Stimulated activated effector memory CD8-positive, alpha-beta T cell treated with anti-CD3 and anti-CD28 coated beads, Interleukin-12 subunit alpha, Interleukin-12 subunit beta, amount 100 ng/mL, for 72 hours (primary cell): ENCODE measurements at places on chromosomes 6 and 20.
A peak's percentile ranks its signal among the peaks of the same experiment; 100 is the strongest.

- no peak for DNase-seq
Measured at GRCh38 chr6:9520417-9521151, 894.3 kb downstream of the TFAP2A start.

GRCh38 chr6:46949632-46950280 lies 28.0 kb upstream of the ADGRF5 start:
- DNase-seq, result no peak

DNA sequence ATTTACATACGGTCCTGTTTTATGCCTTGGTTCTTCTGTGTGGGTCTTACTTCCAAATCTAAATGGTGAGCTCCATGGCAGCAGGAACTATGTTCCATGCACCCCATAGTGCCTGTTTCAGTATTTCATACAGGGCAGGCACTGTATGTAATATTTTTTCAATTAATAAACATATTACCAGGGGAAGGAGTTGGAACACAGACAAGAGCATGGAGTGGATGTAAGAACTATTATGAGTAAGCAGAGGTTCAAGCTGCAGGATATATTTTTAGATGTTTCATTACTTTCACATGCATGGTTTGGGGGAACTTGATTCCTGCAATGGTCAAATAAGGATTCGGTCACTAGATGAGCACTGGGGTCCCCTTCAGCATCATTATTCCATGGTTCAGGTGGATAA lies 108.3 kb downstream of the KIF13A start:
- DNase-seq, result no peak

DNA sequence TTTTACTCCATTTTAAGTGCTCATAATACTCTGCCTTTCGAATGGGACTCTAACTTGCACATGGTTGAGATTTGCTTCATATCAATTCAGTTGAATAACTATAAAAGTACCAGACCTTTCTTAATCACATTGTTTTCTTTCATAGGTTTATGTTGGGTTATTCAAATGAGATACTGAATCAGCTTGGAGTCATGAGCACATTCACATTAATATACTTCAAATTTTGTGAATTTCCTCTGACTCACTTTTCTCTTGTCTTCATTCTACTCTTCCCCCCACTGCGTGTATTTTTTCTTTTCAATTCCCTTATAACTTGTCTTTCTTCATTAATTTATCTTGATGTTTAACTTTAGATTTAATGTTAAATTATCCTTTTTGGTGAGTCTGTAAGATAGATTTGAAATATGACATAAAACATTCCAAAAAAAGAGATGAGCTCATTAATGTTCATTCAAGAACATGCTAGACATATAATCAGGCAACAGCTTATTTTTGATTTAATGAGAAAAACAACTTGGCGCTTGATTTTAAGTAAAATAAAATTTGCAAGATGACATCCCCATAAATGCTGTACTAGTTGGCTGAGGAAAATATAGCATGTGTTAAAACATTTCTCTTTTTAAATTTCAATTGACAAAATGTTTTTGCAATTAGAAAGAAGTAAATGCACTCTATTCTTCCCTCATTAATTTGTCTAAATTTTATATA lies 736.0 kb downstream of the CD109 start:
- DNase-seq, result no peak

GRCh38 chr6:148240861-148241477 lies 101.7 kb upstream of the SASH1 start:
- no peak for DNase-seq

DNA sequence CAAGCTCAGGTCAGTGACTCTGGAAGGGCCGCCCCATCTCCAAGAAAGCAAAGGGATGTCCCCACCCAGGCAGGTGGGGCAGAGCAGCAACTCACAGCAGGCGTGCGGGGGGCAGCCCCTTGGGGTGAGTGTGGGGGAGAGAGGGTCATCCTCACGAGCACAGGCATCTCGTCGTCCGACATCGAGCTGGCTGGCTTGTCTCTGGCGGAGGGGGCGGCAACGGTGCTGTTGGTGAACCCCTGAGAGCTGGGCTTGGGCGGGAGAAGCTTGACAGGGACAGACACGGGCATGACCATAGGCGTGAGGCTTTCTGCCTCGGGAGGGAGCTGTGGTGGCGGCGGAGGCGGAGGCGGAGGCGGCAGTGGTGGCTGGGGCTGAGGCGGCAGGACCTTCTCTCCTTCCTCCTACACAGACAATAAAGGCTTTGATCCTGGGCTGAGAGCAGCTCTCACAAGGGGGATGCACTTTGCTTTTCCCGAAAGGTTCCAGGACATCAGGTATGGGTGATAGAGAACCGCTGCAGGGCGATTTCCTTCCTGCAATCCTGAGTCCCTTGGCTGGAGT lies 45.6 kb upstream of the MRPS10 start:
- no peak for DNase-seq

DNA sequence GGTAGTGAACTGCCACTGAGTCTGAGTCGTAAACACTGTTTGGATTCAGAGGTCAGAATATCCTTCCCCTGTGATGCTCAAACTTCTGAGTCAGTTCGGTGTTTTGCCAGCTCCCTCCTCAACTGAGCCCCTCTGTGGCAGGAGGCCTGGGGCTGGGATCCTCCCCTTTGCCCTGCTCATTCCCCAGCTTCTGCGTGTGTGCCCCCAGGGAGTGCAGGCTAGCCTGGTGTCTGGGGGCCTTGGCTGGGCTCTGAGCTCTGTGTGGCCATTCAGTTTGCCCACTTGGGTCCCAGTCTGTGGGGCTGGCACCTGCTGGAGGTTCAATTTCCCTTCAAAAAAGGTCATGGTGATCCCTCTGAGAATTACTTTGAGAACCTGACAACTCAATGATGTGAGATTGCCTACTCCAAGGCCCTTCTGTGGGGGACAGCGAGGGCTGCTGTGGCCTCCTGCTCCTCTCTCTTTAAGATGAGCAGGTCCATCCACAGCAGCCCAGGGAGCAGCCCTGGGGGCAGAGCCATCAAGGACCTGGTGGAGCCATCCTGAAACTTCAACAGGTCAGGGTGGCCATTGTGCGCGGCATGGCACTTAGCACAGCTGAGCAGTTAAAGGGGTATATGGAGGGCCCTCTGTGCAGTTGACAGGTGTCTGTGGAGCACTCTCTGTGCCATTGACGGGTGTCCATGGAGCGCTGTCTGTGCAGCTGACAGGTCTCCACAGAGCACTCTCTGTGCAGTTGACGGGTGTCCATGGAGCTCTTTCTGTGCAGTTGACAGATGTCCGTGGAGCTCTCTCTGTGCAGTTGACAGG lies 147.2 kb downstream of the SYCP2 start:
- DNase-seq, result peak; percentile 32

DNA sequence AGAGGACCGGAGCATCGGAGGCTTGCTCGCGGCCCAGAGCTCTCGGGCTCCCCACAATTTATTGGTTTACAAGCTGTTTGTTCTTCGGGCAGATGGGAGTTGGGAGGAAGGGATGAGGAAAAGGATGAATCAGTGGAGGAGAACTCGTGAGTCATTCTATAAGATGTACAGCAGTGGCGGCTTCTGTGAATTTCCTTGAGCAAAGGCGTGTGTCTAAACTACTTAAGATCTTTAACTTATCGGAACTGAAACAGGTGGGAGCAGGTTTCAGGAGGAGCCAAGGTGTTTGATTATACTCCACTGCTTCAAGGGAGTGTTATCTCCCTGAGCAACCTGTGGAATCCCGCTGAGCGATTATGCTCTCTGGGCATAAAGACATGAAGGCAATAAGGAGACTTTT lies 50.5 kb upstream of the IBTK start:
- no peak for DNase-seq

DNA sequence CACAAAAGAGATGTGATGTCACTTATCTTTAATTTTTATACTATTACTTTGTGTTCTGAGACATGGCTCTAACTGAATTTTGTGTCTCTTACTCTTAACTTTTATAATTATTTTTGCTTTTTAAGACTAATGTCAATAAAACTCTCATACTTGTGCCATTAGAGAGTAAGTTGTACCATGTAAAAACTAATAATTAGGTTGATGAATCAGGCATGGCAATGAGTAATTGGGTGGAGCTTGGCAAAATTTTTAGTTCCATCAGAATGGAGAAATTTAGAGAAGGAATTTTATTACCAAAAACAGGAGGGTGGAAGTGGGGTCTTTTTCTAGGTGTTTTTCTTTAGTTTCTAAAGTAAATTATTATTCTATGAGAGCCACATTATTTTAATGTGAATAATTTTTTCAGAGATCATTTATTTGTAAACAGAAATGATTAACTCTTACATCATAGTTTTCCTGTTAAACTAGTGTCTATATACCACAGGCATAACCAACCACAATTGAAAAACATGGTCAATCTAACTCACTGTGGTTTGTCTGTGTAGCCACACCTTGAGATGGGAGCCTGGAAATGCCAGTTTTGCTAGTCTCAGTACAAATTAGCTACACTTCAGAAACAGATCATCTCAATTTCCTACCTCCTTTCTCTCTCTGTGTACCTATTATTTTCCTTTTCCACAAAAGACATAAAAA lies 51.8 kb downstream of the ELOVL4 start:
- no peak for DNase-seq

GRCh38 chr6:56328728-56329090 lies 81.3 kb upstream of the COL21A1 start:
- no peak for DNase-seq

GRCh38 chr6:124757560-124757959 lies 204.7 kb upstream of the RNF217 start:
- no peak for DNase-seq

DNA sequence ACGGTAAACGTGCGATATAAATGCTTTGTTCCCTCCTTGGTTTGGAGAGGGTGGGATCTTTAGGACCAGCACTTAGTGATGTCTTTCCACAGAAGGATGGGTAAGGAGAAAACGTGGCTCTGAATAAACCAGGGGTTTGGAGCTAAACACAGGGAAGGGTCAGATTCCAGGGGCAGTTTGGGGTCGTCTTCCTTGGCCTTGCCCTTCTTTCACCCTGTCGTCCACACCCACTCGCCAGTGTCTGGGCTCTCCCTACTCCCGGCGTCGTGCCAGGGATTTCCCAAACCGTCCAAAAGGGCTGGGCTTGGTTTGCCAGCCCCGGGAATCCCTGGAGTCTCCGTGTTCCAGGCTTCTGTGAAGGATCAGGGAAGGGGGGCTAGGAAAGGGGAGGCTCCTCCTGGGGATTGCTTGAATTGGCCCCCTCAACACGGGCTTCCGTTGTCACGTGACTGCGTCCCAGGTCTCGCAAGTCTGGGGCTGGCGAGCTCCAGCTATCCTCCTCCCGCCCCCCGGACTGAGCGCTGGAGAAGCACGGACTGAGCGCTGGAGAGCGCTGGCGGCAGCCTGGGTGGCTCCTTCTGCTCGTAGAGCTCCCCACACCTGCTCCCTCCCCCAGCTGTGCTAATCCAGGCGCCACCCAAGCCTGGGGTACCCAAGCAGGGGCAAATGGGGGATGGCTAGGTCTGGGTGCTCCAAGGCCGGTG lies 9.4 kb upstream of the ARMC12 start:
- DNase-seq, result no peak

DNA sequence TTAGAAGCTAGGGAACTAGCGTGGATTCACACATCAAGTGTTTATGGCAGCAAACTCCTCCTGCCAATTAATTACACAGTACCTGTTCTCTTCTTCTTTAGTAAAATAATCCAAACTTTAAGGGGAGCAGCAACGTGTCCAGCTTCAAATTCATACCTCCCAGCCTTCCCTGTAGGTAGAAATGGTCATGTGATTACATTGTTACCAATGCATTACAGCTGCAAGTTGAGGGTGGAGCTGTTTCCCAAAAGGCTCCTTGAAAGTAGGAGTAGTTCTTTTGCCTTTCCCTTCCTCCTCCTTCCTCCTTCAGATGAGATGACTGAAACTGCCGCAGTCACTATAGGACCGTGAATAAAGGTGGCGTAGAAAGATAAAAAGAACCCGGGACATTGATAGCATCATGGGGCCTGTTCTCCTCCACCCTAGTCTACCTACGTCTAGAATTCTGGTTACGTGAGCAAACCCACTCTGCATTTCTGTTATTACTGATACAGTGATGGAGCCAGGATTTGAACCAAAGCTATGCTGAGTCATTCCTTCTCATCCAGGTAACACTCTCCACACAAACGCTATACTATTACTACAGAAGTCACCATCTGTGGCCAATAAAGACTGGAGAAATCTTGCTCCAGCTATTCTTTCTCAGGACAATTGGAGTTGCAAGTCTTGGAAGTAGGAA lies 18.2 kb downstream of the LINC00237 start:
- no peak for DNase-seq

DNA sequence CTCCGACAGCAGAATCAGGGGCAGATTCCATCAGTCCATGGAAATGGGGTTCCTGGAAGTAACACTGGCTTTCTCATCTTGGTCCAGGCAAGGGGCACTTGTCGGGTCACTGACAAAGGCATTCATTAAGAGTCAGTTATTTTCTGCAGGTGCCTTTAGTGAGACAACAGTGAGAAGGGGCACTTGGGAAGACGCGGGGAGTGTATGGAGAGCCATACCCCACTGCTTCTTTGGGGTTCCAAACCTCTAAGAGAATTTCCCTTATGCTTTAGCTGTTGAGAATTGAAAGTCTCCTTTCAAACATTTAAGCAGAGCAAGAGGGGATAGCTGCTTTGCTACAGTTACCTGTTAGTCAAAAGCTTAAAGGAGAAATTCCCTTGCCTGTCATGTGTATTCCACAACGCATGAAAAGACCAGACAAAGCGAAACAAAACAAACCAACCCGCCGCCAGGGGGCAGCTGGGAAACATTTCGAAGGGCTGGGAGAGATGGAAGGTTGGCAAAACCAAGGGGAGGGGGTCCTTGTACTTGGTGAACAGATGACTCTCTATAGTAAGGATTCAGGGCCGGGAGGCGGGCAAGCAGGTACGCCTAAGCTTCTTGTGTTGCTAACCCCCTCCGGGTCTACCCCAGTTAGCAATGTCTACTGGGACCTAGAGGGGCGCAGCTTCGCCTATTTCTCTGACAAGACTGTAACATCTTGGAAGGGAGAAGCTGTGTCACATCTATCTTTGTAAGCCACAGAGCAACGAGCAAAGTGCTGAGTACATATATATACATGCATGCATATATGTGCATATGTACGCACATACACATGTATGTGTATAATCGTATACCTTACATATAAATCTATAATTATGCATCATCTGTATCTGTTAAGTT lies 474.9 kb upstream of the AGPAT4 start:
- peak; percentile 54 for DNase-seq

DNA sequence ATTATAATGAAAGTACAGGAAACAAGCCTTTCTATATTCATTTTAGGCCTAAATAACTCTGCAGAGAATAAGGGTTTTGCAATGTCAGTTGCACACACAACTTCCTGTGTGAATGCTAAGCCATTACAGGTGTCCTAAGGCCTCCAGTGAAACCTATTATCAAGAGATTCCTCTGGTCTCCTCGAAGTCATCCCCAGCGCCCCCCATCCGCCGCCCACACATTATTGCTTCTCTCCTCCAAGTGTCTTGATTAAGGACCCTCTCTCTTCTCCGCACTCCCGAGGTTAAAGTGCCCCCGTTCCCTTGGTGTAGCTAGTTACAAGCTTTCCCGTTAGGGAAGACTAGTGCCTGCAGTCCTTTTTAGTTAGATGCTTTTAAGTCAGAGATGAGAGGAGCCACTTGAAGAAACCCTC lies 1.3 kb downstream of the HIVEP2 start:
- DNase-seq, result peak; percentile 81

DNA sequence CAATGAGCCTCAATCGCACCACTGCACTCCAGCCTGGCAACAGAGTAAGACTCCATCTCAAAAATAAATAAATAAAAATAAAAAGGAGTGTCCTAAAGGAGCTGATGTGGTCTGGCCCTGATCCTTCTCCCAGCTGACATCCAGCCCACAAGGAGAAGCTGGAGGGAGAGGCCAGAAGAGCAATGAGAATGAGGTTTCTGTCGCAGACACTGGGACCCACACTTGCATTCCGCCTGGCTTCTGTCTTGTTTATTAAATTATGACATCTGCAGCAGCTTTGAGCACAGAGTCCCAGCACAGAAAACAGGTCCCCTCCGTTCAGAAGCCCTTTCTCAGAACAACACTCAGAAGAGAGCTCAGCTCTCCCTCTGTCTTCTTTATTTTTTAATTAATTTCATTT lies 10.3 kb upstream of the E2F1 start:
- no peak for DNase-seq
